GOT3 (cell line): ENCODE measurements at places on chromosomes 7 and 10.

DNA sequence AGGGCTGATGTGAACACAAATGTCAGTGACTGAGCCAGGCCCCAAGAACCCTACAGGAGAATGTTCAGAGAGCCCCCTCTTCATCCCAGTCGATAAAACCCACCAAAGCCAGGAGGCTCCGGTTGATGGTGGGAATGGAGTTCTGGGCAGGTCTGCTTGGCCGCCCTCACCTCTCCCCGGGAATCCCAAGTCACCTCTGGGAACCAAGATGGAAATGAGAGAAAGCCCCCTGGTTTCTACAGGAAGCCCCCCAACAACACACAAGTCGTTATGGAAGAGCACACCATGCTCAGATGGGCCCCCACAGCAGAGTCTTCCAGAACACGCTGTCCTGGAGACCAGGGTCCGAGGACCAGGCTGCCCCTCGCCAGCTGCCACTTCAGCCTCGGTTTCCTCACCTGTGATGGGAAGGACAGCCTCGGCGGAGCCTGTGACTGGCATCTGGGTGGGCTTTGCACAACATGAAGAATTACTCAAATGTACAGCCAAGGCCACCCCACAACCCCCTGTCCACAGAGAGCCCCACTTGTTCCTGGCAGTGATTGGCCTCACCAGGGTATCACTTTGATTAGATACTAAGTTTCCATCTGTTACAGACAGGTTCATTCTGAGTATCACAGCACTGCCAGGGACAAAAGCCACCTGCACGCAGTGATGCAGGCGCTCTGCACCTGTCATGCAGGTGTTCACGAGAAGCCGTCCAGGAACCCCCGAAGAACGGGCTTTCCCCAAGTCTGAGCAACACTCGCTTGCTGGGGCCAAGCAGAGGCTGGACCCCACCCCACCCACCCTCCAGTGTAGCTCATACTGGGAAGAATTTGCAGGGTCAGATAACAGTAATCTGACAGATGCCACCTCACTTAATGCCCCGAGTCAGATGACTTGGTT, 57.6 kb downstream of the MKI67 start:
- no peak for DNase-seq

GRCh38 chr10:103671126-103671895, 177.8 kb downstream of the NEURL1 start:
- no peak for DNase-seq

DNA sequence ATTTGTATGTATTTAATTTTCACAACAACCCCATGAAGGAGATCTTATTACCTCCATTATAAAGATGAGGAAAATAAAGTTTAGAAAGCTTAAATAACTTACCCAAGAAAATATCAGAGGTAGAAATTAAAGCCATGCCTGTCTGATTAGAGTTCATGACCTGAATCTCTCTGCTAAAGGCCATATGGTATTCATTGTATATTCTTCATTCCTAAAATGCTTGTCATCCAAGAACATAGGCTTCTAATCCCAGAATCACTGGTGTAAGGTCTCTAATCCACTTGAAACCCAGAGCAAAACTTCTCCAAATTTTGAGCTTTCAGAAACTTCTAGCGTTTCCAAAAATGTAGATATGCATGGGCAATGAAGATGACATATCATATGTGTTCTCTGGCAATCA, 72.3 kb upstream of the YAE1 start:
- no peak for DNase-seq

DNA sequence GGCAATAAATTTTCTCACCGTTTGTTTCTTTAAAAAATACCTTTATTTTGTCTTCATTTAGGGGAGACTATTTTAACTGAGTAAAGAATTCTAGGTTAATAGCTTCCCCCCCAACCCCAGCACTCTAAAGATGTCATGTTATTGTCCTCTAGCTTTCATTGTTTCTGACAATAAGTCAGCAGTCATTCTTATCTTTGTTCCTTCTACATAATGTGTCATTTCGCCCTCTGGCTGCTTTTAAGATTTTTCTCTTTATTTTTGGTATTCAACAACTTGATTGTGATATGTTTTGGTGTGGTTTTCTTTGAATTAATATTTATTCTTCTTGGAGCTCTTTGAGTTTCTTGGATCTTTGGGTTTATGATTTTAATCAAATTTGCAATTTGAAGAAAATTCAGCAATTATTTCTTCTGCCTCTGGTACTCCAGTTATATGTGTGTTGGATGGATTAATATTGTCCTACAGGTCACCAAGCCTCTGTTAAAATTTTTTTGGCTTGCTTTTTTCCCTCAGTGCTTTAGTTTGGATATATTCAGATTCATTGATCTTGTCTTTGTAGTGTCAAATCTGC, 64.6 kb upstream of the ELN start:
- DNase-seq = no peak

GRCh38 chr7:95126053-95126709, 198.2 kb downstream of the PON1 start:
- DNase-seq = no peak

DNA sequence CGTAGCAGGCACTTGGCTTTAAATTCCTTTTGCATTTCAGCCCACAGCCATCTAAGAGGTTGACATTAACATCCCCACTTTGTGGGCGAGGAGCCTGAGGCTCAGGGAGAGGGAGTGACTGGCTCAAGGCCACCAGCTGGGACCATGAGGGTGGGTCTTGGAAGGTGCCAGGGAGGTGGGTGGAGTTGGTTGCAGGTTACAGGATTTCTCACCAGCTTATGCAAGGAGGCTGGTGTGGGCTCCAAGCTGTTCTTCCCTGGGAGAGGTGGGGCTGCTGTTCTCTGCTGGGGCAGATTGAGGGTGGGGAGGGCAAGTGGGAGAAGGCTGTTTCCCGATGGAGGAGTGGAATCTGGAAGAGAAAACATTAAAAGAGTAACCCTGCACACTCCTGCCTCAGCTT, 14.1 kb upstream of the C10orf95 start:
- no peak for DNase-seq

GRCh38 chr7:123341102-123341501, 141.3 kb upstream of the SLC13A1 start:
- no peak for DNase-seq
